ENCODE measurements at places on chromosomes 7 and 10.

- H3K4me3 ChIP-seq = no peak overlapping the region
- peaks cover 2% of the 10 kb centered on the region for H3K27me3 ChIP-seq
Observed at GRCh38 chr10:55214608-55215007, 413.6 kb upstream of the PCDH15 start.

DNA sequence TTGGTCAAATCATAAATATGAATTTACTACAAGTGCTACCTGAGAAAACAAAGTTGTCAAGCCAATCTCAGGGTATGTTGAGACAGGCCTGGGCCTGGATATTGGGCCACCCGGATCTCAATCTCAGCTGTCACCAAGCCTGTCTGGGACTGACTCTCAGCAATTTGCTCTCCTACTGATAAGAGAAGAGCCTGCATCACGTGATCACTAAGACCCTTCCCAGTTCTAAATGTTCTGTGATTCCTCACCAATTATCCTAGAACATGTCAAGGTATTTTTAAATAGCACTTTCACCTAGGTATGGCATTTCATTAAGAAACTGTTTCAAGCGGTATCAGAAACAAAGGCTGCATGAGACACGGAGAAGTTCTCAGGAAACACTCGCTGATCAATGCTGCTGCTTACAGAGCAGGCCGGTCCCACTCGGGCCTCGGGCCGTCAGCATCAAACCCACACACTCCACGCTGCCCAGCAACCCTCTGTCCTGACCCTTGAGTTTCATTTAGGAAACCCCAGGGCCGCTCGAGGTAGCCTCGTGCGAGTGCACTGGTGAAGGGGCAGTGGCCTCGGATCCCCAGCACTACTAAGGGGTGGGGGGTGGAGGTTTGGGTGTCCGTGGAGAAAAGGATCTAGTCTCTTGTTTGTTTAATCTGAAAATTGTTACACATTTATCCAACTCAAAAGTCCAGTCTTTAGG lies 4.1 kb downstream of the KLF6 start:
- peaks cover 32% of the 10 kb centered on the region for H3K4me1 ChIP-seq
- DNase-seq = no peak
- peaks cover 25% of the 10 kb centered on the region for H3K36me3 ChIP-seq
- no peak overlapping the region for H3K27ac ChIP-seq

GRCh38 chr7:103580031-103580430 lies 134.0 kb upstream of the SLC26A5 start:
- DNase-seq = no peak
- H3K27me3 ChIP-seq = no peaks in the 10 kb centered on the region
- peaks cover 5% of the 10 kb centered on the region for H3K36me3 ChIP-seq
- H3K27ac ChIP-seq = no peak overlapping the region
- no peak overlapping the region for H3K4me3 ChIP-seq

DNA sequence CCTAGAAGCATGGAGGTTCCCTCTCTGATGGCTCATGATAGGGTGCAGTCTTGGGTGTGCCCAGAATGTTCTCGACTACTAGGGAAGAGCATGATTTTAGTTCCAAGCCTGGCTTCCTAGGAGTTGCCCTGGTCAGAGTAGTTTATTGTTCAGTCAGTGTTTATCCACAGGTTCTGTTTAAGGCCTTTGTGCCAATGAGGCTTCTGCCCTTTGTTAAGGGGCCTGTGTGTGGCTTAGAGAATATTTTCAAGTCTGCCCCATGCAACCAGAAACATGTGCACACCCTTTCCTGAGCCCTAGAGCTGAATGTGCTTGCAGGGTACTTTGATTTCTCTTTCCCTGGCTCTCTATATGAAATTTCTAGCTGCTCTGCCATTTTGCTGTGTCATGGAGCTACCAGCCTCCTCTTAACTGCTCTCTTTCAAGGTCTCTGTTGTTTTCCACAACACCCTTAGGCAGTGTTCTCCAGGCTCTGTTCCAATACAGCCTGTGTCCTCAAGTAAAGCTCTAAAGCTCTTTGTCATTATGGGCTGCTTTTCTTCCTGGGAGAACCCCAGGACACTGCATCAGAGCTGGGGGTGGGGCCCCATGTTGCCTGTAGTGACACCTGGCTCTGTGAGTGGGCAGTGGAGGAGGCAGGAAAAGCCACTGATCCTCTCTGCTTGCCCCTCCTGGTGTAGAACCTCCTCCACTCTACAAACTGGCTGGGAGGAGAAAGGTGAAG lies 34.1 kb upstream of the TSPAN33 start:
- DNase-seq = no peak
- H3K4me1 ChIP-seq = no peaks in the 10 kb centered on the region
- H3K4me3 ChIP-seq = no peak overlapping the region
- H3K36me3 ChIP-seq = no peaks in the 10 kb centered on the region
- H3K27ac ChIP-seq = no peak overlapping the region
- H3K27me3 ChIP-seq = peaks cover 3% of the 10 kb centered on the region

GRCh38 chr7:107971100-107971499 lies 31.9 kb downstream of the LAMB1 start:
- DNase-seq = no peak
- H3K27ac ChIP-seq = no peak overlapping the region
- no peaks in the 10 kb centered on the region for H3K4me1 ChIP-seq

- peaks cover 46% of the 10 kb centered on the region for H3K36me3 ChIP-seq
- no peak overlapping the region for H3K4me3 ChIP-seq
Observed at GRCh38 chr7:259191-259505, 30.8 kb upstream of the FOXL3 start.

GRCh38 chr10:17201794-17202116 lies 283 bp upstream of the TRDMT1 start:
- peaks cover 12% of the 10 kb centered on the region for H3K4me1 ChIP-seq
- no peaks in the 10 kb centered on the region for H3K36me3 ChIP-seq
- H3K27ac ChIP-seq = peak overlapping the region; percentile 95
- peaks cover 7% of the 10 kb centered on the region for H3K27me3 ChIP-seq
- H3K4me3 ChIP-seq = peak overlapping the region; percentile 94

GRCh38 chr10:112805701-112806100 lies 144.3 kb upstream of the TCF7L2 start:
- no peak overlapping the region for H3K4me3 ChIP-seq
- peaks cover 4% of the 10 kb centered on the region for H3K36me3 ChIP-seq
- peaks cover 22% of the 10 kb centered on the region for H3K4me1 ChIP-seq
- H3K27ac ChIP-seq = no peak overlapping the region
- DNase-seq = no peak

DNA sequence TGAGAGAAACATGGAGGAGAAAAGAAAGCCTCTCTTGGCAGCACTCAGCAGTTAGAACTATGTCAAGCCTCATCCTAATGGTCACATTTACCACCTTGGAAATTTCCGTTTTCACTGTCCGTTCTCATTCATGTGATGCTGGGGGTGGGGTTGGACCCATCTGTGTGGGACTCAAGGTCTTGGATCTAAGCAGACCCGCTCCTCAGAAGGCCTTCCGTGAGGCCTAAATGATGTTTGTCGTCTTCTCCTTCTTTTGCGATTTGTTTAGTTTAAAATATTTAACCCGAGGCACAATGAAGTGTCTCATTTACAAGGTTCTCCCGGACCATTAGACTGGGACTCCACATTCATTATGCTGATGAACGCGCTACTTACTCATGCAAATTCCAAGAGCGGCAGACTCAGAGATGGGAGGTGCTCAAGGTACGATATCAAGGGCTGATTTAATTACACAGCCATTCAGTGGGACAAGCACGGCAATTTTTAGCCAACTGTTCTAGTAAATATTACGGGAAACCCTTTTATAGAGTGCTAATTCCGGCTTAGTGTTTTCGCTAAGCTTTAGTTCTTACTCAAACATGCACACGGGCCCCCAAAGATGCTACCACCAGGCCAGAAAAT lies 109.1 kb upstream of the EFCAB10 start:
- peaks cover 12% of the 10 kb centered on the region for H3K27me3 ChIP-seq
- DNase-seq = no peak
- H3K36me3 ChIP-seq = no peaks in the 10 kb centered on the region
- peaks cover 37% of the 10 kb centered on the region for H3K4me1 ChIP-seq

- no peaks in the 10 kb centered on the region for H3K36me3 ChIP-seq
- H3K4me1 ChIP-seq = peaks cover 28% of the 10 kb centered on the region
- peaks cover 18% of the 10 kb centered on the region for H3K27me3 ChIP-seq
Observed at GRCh38 chr10:86967481-86967941, 771 bp upstream of the ADIRF start.

DNA sequence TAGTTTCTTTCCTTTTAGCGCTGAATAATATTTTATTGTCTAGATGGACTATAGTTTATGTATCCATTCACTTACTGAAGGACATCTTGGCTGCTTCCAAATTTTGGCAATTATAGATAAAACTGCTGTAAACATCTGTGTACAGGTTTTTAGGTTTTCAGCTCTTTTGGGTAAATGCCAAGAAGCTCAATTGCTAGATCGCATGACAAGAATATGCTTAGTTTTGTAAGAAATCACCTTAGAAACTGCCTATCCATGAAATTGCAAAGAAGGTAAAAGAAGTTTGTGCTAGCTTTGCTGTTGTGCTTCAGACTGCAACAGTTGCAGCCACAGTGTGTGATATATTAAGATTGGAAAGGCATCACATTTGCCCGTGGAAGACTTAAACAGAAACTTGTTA lies 103.2 kb upstream of the TNS3 start:
- no peaks in the 10 kb centered on the region for H3K4me1 ChIP-seq
- H3K27ac ChIP-seq = no peak overlapping the region
- no peak for DNase-seq

- H3K4me3 ChIP-seq = no peak overlapping the region
- peaks cover 17% of the 10 kb centered on the region for H3K27me3 ChIP-seq
Observed at GRCh38 chr10:35498693-35499092, 106.4 kb upstream of the GJD4 start.

DNA sequence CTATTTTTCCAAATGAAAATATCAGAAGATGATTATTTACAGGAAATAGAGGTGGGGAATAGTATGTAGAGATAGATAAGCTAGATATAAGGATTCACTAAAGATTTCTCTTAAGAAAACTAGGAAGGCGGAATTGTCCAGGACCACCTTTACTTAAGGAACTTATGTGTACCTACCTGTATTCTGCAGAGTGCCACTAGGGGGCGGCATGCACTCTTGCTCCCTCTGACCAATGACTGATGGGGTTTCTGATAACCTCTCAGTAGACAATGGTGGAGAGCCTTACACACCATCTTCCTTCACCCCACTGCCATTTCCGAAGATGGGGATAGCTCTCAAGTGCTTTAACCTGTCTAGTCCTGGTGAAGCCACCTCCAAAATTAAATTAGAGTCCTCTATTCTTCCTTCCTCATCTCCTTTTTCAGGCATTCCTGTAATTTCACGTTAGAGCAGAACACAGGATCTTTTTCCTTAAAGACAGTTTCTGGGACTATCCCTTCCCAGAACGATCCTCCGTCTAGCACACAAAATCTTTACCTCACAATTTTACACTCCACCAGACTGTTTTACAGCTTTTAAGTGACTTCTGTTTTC lies 453.1 kb downstream of the SORCS1 start:
- H3K27me3 ChIP-seq = no peaks in the 10 kb centered on the region
- no peaks in the 10 kb centered on the region for H3K36me3 ChIP-seq
- H3K4me1 ChIP-seq = peaks cover 18% of the 10 kb centered on the region
- H3K27ac ChIP-seq = no peak overlapping the region

DNA sequence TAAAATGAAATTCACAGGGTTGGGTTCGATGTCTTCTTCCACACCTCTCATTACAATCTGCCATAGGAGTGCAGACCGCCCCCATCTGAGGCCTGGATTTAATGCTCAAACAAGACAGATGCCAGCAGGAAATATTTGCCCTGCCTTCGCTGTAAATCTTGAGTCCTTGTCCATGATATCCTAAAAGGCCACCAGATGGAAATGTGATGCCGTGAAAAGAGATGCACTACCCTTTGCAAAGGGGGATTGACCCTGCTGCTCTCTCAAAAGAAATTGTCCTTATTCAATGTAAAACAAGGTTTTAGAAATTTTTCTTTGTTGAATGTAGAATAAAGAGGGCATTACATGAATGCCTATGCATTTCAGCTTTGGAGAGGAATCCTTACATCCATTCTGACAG lies 37.5 kb downstream of the AGAP4 start:
- no peak overlapping the region for H3K4me3 ChIP-seq
- no peaks in the 10 kb centered on the region for H3K27me3 ChIP-seq
- no peak for DNase-seq
- H3K27ac ChIP-seq = no peak overlapping the region

DNA sequence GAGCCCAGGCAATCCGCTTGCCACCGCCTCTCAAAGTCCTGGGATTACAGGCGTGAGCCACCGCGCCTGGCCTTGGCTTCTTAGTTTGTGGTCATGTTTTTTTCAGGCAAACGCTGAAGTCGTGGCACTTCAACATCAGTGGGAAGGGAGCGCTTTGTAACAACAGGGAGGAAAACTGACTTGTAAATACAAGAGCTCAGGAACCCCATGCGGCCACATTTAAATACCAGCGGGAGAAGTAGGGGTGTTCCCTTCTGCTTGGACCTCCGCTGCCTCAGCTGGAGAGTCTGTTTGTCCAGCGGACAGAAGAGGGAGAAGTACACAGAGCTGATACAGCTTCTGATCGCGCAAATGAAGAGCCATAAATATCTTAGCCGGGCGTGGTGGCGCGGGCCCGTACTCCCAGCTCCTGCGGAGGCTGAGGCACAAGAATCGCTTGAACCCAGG lies 108.7 kb upstream of the KMT2C start:
- peaks cover 2% of the 10 kb centered on the region for H3K27me3 ChIP-seq
- DNase-seq = no peak
- H3K4me3 ChIP-seq = no peak overlapping the region
- H3K4me1 ChIP-seq = peaks cover 7% of the 10 kb centered on the region

- H3K36me3 ChIP-seq = no peaks in the 10 kb centered on the region
- H3K4me3 ChIP-seq = peak overlapping the region; percentile 1
- H3K27ac ChIP-seq = no peak overlapping the region
- peaks cover 5% of the 10 kb centered on the region for H3K4me1 ChIP-seq
Observed at GRCh38 chr10:6920072-6921019, 340.3 kb upstream of the PRKCQ start.

DNA sequence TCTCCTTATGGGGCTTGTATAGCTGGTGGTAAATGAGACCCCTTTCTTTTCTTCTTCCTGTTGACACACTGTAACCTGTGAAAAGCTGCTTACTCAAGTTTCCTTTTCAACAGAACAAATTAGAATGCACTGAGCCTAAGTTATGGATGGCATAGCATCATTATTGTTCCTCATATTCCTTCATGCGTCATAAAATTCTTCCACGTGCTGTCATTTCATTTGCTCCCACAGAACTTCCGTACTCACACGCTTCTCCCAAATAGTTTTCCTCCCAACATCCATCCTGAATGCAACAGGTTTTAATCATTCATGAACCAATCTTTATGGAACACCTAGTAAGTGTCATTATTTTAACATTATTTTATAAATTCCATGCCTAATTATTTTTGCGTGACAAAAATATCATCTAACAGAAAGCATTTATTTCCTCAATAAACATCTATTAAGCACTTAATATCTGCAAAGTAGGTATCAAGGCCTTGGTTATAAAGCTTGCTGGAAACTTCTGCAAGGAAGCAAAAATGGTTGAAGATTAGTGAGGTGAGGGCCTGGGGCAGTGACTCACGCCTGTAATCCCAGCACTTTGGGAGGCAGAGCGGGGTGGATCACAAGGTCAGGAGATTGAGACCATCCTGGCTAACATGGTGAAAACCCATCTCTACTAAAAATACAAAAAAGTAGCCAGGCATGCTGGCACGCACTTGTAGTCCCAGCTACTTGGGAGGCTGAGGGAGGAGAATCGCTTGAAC lies 18.9 kb upstream of the SEPTIN7 start:
- H3K36me3 ChIP-seq = no peaks in the 10 kb centered on the region
- H3K27ac ChIP-seq = no peak overlapping the region
- no peaks in the 10 kb centered on the region for H3K27me3 ChIP-seq
- no peak for DNase-seq
